ENCODE measurements at places on chromosomes 5 and 9. TPM values are rescaled to one million over a fixed set of nuclear protein-coding genes. Genes with fewer than 3 reads are reported as not detected.

Gene PKN3
- total RNA-seq, result 16.3 TPM

- DNase-seq, result no peak
- H3K27me3 ChIP-seq, result no peaks in the 10 kb centered on the region
- H3K4me3 ChIP-seq, result no peak overlapping the region
- H3K36me3 ChIP-seq, result no peaks in the 10 kb centered on the region
Observed at GRCh38 chr5:38575476-38575875, 19.0 kb upstream of the LIFR start.

GRCh38 chr9:131179561-131180219, 54.3 kb downstream of the NUP214 start:
- H3K36me3 ChIP-seq, result peaks cover 24% of the 10 kb centered on the region
- DNase-seq, result no peak
- H3K27me3 ChIP-seq, result no peaks in the 10 kb centered on the region
- no peak overlapping the region for H3K4me3 ChIP-seq

- H3K36me3 ChIP-seq, result no peaks in the 10 kb centered on the region
- no peaks in the 10 kb centered on the region for H3K4me1 ChIP-seq
- no peak for DNase-seq
- H3K4me3 ChIP-seq, result no peak overlapping the region
Observed at GRCh38 chr5:51889703-51890102, 506.5 kb downstream of the ISL1 start.

Gene ADAMTS2
- total RNA-seq, result 6.4 TPM

GRCh38 chr9:115198001-115198400, 80.0 kb upstream of the TNC start:
- DNase-seq, result no peak
- H3K27ac ChIP-seq, result no peak overlapping the region
- H3K36me3 ChIP-seq, result no peaks in the 10 kb centered on the region
- H3K4me3 ChIP-seq, result no peak overlapping the region
- no peaks in the 10 kb centered on the region for H3K27me3 ChIP-seq
- peaks cover 24% of the 10 kb centered on the region for H3K4me1 ChIP-seq

DNA sequence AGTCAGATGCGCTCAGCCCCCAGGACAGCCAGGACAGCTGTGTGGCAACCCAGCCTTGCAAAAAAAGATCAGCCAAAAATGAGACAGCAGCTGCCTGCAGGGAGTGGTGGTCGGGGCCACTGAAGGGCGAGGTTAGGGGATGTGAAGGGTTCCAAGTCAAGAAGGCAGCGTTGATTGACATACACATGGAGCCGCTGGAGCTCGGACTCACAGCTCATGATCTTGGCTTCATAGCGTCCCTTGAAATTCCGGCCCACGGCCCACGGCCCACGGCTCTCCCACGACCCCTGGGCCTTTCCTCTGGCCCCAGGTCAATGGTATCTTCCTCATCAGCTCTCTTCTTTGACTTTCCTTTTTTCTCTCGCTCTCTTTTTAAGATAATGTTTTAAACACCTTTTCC, 390.0 kb upstream of the IRX4 start:
- H3K27ac ChIP-seq, result no peak overlapping the region
- H3K36me3 ChIP-seq, result no peaks in the 10 kb centered on the region
- H3K4me3 ChIP-seq, result no peak overlapping the region
- H3K27me3 ChIP-seq, result no peaks in the 10 kb centered on the region

- H3K4me3 ChIP-seq, result no peak overlapping the region
- H3K36me3 ChIP-seq, result no peaks in the 10 kb centered on the region
- H3K27ac ChIP-seq, result no peak overlapping the region
- H3K27me3 ChIP-seq, result no peaks in the 10 kb centered on the region
Observed at GRCh38 chr5:87183896-87184295, 83.8 kb upstream of the RASA1 start.

Gene CORO2A
- total RNA-seq, result 27.6 TPM

Gene TMEM203
- total RNA-seq, result 43.2 TPM

DNA sequence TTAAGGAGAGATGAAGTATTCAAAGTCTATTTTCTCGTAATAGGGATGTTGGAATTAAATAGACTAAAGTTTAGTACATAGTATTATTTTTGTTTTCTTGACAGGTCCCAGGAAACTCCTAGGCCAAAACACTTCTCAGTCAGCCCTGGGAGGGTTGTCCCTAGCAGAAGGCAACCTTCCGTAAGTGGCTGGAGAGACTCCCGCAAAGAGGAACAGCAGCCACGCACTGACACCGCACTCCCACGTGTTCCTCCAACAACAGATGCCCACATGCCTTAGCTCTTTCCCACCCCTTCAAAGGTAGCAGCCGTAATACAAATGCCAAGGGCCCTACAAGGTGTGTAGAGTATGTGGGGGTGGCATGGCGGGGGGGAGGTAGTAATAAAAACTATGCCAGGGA, 28.4 kb downstream of the PCDHGC5 start:
- H3K27ac ChIP-seq, result no peak overlapping the region
- peaks cover 22% of the 10 kb centered on the region for H3K36me3 ChIP-seq
- no peak for DNase-seq
- H3K4me1 ChIP-seq, result peaks cover 9% of the 10 kb centered on the region

- no peaks in the 10 kb centered on the region for H3K27me3 ChIP-seq
- peak overlapping the region; percentile 69 for H3K27ac ChIP-seq
- H3K4me3 ChIP-seq, result no peak overlapping the region
- DNase-seq, result no peak
- peaks cover 7% of the 10 kb centered on the region for H3K4me1 ChIP-seq
Observed at GRCh38 chr5:147417135-147417813, 92.6 kb downstream of the DPYSL3 start.

Gene MEGF10
- 28.3 TPM for total RNA-seq

DNA sequence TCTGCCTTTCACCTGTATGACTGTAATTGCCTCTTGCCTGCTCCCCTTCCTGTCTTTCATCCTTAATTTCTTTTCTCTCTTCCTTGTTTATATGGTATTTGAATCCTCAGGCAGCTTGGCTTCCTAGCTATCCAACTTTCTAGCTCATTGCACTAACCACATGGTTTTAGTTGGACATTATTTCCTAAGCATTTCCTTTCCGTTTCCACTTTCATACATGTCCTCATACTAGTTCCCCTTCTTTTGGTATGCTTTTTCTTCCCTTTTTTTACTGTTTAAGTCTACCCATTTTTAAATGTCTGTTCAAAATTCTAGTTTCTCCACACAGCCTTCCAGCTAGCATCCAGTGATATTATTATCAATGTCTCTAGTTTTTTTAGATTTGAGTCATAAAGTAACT, 6.6 kb downstream of the CWC27 start:
- no peak overlapping the region for H3K27ac ChIP-seq
- DNase-seq, result no peak
- no peaks in the 10 kb centered on the region for H3K36me3 ChIP-seq
- no peaks in the 10 kb centered on the region for H3K4me1 ChIP-seq

Gene IFNK
- total RNA-seq, result not detected

GRCh38 chr9:86604741-86605140, 250.5 kb upstream of the TUT7 start:
- no peaks in the 10 kb centered on the region for H3K27me3 ChIP-seq
- peaks cover 8% of the 10 kb centered on the region for H3K4me1 ChIP-seq
- H3K4me3 ChIP-seq, result no peak overlapping the region
- no peak overlapping the region for H3K27ac ChIP-seq

DNA sequence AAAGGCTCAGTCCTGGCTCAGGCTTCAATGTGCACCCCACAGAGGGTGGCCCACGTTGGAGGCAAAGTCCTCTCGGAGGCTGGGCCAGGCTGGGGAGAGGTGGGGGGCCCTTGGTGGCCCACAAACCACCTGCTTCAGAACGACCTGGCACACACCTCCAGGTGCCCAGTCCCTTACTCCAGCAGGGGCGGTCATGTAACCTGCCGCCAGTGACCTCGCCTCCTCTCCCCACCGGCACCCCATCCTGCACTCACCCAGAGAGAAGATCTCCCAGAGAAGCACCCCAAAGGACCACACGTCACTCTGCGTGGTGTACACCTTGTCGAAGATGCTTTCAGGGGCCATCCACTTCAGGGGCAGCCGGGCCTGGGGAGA, 22.5 kb upstream of the SCGB3A1 start:
- H3K36me3 ChIP-seq, result no peaks in the 10 kb centered on the region
- peaks cover 9% of the 10 kb centered on the region for H3K27me3 ChIP-seq
- H3K4me3 ChIP-seq, result no peak overlapping the region

DNA sequence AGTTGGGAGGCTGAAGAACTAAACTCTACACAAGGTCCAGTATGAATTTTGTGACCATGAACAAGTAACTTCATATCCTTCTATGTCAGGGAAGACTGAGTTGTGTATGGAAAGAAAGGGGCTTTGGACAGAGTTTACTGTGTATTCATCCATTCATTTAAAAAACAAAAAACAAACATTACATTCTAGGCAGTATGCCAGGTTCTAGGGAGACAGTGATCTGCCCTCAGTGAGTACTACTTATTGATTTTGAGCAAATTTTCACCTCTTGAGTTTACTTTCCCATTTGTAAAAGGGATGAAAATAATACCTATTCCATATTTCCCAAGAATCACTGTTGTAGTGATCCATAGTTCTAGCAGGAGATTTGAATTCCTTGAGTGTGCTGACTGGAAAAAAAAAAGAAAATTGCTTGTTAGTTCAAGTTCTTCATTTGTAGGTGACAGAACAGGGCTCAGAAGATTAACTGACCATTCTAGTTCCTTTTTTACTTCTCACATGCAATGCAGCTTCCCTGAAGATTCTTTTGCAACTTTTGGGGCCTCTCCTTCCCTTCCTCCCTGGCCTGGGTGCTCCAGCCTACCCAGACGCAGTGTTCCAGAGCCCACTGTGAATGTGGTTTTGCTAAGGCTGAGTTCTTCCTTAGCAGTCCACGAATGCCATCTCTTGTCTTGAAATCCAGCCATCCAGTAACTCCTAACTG, 2.6 kb upstream of the GAPVD1 start:
- no peaks in the 10 kb centered on the region for H3K27me3 ChIP-seq
- H3K36me3 ChIP-seq, result no peaks in the 10 kb centered on the region
- no peak overlapping the region for H3K4me3 ChIP-seq
- H3K27ac ChIP-seq, result no peak overlapping the region
- 0 out of 2 replicates have a peak, but pooled peaks cover 6% of the 10 kb centered on the region for H3K4me1 ChIP-seq
- DNase-seq, result no peak

GRCh38 chr5:16916262-16916878, 19.7 kb downstream of the MYO10 start:
- no peaks in the 10 kb centered on the region for H3K27me3 ChIP-seq
- no peak overlapping the region for H3K27ac ChIP-seq
- H3K4me1 ChIP-seq, result no peaks in the 10 kb centered on the region

DNA sequence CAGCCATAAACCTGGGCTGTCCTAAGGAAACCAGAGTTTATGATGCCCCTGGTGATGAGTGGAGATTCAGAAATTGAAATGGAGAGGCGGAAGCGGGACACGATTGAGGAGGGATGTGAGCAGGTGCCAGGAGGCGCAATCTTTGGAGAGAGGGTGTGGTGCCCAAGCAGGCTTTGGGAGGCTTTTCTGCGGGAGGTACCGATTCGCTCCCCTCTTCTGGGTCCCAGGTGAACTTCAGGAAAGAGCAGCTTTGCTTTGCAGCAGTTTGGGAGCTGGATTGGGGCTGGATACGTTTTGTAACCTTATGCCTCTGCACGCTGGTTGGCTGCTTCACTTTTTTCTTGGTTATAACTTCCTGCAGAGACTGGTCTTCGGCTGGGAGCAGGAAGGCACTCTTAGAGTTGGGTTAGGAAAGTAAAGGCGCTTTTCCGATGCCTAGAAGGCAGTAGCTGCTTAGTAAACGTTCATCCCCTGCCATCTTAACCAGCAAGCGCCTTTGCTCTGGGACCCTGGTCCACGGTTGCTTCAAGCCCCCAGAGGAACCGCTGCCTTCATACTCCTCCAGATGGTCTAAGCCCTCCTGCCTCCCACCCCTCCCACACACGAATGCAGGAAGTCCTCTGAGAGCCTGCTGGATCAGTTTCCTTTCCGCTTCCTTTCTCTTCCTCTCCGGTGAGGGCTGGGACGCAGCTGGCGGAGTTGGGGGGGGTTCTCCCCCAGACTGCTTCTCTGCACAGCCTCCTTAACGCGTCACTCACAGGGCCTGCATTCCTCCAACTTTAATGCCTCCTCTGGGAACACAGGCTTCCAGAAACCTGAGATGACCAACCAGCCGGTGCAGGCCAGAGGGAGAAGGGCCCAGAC, 15.2 kb upstream of the NEK6 start:
- H3K27me3 ChIP-seq, result no peaks in the 10 kb centered on the region
- H3K4me3 ChIP-seq, result peak overlapping the region; percentile 24
- peaks cover 13% of the 10 kb centered on the region for H3K4me1 ChIP-seq
- peak overlapping the region; percentile 11 for H3K27ac ChIP-seq
- no peaks in the 10 kb centered on the region for H3K36me3 ChIP-seq

DNA sequence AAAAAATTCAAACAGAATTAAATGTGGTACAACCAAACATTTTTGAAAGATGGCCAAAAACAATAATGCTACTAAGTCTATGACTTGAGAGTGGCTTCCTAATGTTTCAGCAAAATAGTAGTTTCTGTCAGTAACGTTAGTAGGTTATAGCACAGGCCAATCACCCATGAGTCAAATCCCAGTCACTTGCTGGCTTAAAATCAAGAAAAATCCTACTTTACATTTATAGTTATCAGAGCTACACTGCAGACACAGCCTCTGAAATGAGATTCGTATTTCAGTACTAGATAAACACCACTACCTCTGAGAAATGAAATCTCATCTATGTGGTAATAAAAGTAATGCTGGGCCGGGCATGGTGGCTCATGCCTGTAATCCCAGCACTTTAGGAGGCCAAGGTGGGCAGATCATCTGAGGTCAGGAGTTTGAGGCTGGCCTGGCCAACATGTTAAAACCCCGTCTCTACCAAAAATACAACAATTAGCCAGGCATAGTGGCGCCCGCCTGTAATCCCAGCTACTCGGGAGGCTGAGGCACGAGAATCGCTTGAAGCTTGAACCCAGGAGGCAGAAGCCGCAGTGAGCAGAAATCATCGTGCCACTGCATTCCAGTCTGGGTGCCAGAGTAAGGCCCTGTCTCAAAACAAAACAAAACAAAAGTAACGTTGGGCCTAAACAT, 6.1 kb downstream of the ZDHHC21 start:
- no peak overlapping the region for H3K27ac ChIP-seq
- DNase-seq, result no peak
- H3K4me3 ChIP-seq, result no peak overlapping the region
- 0 out of 2 replicates have a peak, but pooled peaks cover 3% of the 10 kb centered on the region for H3K36me3 ChIP-seq

Gene DDX4
- total RNA-seq, result not detected

Gene FABP6
- 1.7 TPM for total RNA-seq

Gene TUSC1
- total RNA-seq, result 7.3 TPM

- DNase-seq, result no peak
- H3K36me3 ChIP-seq, result no peaks in the 10 kb centered on the region
- no peaks in the 10 kb centered on the region for H3K27me3 ChIP-seq
Observed at GRCh38 chr5:89292487-89292886, 409.5 kb upstream of the MEF2C start.

Gene CHD1
- 75.6 TPM for total RNA-seq

DNA sequence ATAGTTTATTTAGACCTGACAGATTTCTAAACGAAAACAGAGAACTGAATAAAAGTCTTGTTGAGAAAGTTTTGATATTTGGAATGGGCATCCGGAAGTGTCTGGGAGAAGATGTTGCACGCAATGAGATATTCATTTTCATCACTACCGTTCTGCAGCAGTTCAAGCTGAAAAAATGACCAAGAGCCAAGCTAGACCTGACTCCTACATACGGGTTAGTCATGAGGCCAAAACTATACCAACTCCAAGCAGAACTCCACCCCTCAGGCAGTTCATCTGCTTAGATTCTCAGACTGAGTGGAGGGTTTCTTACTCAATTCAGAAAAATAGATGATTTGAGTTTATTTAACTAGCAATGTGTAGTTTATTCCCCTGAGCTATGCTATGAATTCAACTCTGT, 95.4 kb upstream of the ANXA1 start:
- H3K27ac ChIP-seq, result no peak overlapping the region
- no peaks in the 10 kb centered on the region for H3K27me3 ChIP-seq
- no peak for DNase-seq
- peaks cover 37% of the 10 kb centered on the region for H3K4me1 ChIP-seq

- no peak overlapping the region for H3K4me3 ChIP-seq
- H3K27ac ChIP-seq, result no peak overlapping the region
- no peaks in the 10 kb centered on the region for H3K27me3 ChIP-seq
- no peak for DNase-seq
- H3K4me1 ChIP-seq, result no peaks in the 10 kb centered on the region
- no peaks in the 10 kb centered on the region for H3K36me3 ChIP-seq
Observed at GRCh38 chr9:13459071-13459470, 179.6 kb upstream of the MPDZ start.

Gene HRCT1
- total RNA-seq, result not detected

Data from GM23338 (cell line).